HCT116 (cell line): ENCODE measurements at places on chromosomes 1 and 21.

DNA sequence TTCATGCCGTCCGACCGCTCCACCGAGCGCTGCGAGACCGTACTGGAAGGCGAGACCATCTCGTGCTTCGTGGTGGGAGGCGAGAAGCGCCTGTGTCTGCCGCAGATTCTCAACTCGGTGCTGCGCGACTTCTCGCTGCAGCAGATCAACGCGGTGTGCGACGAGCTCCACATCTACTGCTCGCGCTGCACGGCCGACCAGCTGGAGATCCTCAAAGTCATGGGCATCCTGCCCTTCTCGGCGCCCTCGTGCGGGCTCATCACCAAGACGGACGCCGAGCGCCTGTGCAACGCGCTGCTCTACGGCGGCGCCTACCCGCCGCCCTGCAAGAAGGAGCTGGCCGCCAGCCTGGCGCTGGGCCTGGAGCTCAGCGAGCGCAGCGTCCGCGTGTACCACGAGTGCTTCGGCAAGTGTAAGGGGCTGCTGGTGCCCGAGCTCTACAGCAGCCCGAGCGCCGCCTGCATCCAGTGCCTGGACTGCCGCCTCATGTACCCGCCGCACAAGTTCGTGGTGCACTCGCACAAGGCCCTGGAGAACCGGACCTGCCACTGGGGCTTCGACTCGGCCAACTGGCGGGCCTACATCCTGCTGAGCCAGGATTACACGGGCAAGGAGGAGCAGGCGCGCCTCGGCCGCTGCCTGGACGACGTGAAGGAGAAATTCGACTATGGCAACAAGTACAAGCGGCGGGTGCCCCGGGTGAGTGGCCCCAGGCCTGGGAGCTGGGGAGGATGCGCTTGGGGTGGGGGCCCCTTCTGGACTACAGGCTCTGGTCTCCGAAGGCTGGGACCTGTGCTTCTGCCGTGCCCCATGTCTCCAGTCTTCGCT, 1.1 kb downstream of the SKI start:
- no peak for DNase-seq

DNA sequence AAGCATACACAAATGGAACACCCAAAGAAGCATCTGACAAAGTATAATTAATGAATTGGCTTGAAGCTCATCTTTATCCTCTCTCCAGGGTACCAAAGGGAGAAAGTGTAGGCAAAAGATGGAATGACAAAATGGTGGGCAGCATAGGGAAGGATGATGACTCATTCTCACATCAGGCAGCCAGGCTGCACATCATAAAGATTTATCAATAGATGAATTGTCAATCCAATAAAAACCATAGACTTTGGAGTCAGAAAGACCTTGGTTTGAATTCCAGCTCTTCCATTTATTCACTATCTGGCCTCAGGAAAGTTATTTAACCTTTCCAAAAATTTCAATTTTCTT, 138.5 kb downstream of the TNR start:
- no peak for DNase-seq

DNA sequence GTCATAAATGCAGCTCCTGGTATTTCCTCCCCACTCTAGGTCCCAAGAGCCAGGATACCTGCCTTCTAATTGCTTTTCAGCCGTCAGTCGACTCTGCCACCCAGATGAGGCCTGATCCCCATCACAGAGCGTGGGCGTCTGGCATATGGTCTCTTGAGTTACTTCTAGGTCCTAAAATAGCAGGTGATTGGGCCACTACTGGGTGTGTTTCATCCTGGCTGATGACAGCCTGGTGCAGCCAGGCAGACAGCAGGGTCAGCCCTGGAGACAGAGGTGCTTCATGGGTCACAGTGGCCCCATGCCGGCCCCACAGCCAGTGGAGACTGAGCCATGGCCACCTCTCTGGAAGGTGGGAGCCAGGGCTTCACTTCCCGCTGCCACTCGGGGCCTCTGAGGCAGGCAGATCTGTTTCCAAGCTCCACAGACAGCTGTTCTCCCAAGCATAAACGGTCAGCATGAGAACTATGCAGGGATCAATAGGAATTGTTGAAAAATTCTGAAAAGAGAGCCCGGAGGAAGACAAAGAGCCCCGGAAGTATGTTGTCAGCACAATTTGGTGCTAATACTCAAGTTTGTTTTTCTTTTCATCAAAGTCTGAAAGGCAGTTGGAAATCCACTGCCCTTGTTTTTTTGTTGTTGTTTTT, 83.0 kb downstream of the MAN1C1 start:
- DNase-seq = no peak

- no peak for DNase-seq
These were observed 87.3 kb upstream of the SMYD2 start for GRCh38 chr1:214193691-214194090.

DNA sequence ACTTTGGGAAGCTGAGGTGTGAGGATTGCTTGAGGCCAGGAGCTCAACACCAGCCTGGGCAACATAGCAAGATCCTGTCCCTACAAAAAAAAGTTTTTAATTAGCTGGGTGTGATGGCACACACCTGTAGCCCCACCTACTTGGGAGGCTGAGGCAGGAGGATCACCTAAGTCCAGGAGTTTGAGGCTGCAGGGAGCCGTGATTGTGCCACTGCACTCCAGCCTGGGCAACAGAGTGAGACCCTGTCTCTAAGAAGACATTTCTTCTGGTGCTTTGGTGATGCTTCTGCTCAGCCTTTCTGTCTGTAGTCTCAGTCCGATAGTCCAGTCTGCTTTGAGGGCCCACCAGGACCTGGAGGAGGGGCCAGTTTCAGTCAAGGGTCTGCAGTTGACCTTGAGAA, 8.3 kb downstream of the PGD start:
- no peak for DNase-seq

DNA sequence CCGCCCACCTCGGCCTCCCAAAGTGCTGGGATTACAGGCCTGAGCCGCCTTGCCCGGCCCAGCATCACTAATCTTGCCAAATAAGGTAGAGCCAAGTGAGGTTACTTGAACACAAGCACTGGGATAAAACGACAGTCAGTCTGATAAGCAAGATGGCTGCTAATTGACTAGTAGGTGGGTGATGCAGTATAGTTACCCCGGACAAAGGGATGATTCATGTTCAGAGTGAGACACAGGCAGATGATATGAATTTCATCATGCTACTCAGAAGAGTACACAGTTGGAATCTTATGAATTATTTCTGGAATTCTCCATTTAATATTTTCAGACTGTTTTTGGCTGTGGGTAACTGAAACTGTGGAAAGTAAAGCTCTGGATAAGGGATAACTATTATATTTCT, 178.4 kb downstream of the USP25 start:
- DNase-seq = no peak

- peak; percentile 50 for DNase-seq
These were observed 17.1 kb downstream of the OLIG2 start for GRCh38 chr21:33042812-33043211.

DNA sequence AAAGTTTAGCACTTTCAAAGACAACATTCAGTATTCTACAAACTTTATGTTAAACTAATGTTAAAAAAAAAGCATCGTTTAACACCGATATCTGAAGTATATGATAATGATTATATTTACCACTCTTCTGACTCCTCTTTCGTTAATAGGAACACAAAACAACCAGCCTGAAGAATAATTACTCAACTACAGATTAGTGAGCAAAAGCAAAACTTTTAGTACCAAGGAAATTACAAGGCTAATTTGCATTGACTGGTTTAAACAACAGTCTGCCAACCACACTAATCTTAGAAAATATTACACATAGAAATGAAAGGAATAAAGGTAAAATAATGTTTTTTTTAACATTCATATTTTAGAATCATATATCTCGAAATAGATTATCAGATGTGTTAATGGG, 500.7 kb downstream of the LMO4 start:
- no peak for DNase-seq

- no peak for DNase-seq
These were observed 34.4 kb downstream of the ZSWIM5 start for GRCh38 chr1:45172005-45172404.

GRCh38 chr1:20625176-20626097, 7.8 kb upstream of the PINK1 start:
- no peak for DNase-seq
